ENCODE measurements at places on chromosomes 4 and X.

DNA sequence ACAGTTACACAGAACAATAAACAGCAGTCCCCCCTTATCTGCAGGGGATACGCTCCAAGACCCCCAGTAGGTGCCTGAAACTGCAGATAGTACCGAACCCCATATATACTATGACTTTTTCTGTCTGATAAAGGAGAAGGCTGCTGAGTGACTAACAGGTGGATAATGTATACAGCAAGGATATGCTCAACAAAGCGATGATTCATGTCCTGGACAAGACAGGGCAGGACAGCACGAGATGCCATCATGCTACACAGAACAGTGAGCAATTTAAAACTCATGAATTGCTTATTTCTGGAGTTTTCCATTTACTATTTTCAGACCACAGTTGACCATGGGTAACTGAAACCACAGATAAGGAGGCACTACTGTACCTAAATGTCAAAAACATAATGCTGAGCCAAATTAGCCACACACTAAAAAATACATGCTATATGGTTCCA lies 76.1 kb downstream of the MANBA start:
- no peak for DNase-seq

- no peak for DNase-seq
Measured at GRCh38 chr4:156472624-156473023, 499.0 kb downstream of the PDGFC start.

DNA sequence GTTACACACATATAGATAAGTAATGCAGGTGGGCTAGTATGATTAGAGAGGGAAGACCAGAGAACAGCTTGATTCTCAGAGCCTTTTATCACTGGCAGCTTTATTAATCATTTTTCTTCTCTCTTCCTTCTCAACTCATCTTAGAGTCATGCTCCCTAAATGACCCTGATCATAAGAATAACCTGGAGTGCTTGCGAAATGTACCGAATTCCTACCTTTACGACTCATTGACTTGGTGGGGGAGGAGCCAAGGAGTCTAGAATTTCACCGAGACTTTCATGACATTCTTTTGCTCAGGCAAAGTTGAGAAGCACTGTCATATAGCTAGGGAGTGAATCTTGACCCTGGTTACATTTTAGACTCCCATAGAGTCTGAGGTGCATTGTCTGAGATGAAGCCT lies 298.9 kb upstream of the PUDP start:
- no peak for DNase-seq

GRCh38 chr4:158172261-158173258 lies at the start of gene GASK1B:
GASK1B (minus strand) TSS chr4:158173025; CDS start chr4:158171375, 1,650 bp downstream.
- DNase-seq, result no peak

GRCh38 chr4:113356453-113356852 lies 307.0 kb downstream of the ANK2 start:
- DNase-seq, result no peak

GRCh38 chr4:140099983-140100382 lies 54.0 kb downstream of the MAML3 start:
- no peak for DNase-seq

- DNase-seq, result no peak
Measured at GRCh38 chr4:121701263-121701662, 4.5 kb upstream of the ANXA5 start.

GRCh38 chr4:121165206-121165605 lies 1.1 kb upstream of the TNIP3 start:
- DNase-seq, result no peak

GRCh38 chr4:110682311-110682710 lies 59.4 kb upstream of the PITX2 start:
- DNase-seq, result no peak

DNA sequence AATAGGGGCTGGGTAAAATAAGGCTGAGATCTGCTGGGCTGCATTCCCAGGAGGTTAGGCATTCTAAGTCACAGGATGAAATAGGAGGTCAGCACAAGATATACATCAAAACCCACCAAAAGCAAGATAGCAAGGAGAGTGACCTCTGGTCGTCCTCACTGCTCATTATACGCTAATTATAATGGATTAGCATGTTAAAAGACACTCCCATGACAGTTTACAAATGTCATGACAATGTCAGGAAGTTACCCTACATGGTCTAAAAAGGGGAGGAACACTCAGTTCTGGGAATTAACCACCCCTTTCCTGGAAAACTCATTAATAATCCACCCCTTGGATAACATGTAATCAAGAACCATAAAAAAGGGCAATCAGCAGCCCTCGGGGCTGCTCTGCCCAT lies 403.6 kb downstream of the KCNIP4 start:
- no peak for DNase-seq

DNA sequence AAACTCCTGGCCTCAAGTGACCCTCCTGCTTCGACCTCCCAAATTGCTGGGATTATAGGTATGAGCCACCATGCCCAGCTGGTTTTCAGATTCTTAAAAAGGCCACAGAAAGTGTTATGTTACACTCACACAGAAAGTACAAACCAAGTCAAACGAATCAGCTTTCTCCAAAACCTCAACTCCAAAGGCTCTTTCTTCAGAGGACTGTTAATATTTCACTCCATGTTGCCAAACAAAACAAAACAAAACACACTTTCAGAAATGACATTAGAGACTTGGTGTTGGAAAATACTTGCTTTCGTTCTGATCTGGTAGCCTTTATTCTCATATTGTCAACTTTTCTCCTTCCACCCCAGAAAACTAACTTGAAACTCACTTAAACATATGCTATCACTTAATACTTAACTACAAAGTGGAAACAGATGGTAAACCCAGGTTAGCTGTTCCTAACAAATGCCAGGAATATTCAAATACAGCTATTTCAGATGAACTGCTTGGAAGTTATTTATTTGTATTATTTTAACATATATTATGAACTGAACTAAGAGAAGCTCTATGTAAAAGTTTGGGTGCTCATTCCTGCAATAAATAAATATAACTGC lies 34.7 kb downstream of the RLIM start:
- DNase-seq, result no peak

GRCh38 chrX:150339736-150340135 lies 23.4 kb upstream of the MAMLD1 start:
- DNase-seq, result no peak

DNA sequence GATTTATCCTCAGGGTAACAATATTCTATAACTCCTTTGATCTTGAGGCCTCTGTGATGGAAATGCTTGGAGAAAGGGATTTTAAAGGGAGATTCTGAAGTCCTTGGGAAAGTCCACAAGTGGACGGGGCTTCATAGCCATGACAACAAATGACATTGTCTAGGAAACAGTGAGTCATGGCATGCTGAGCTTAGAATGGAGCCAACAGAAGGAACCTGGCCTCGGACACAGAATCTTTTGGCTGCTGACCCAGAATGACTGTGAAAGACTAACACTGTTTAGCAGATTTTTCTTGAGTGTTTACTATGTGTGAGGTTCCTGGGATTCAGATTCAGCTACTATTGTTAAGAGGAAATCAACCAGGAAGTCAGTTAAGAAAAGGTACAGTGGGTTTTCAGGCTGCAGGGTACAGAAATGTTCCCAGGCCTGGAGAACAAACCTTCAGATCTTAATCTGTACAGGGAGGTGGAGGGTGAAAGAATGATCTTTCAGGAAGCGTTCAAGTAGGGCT lies 18.1 kb upstream of the CXCL2 start:
- no peak for DNase-seq

GRCh38 chrX:118666521-118666920 lies 60.9 kb upstream of the IL13RA1 start:
- no peak for DNase-seq

GRCh38 chr4:153081693-153082092 lies 122.5 kb upstream of the TRIM2 start:
- DNase-seq, result no peak

- DNase-seq, result no peak
Measured at GRCh38 chr4:68183417-68183816, 53.7 kb upstream of the TMPRSS11F start.

- no peak for DNase-seq
Measured at GRCh38 chr4:54657185-54657550, 589 bp upstream of the KIT start.

DNA sequence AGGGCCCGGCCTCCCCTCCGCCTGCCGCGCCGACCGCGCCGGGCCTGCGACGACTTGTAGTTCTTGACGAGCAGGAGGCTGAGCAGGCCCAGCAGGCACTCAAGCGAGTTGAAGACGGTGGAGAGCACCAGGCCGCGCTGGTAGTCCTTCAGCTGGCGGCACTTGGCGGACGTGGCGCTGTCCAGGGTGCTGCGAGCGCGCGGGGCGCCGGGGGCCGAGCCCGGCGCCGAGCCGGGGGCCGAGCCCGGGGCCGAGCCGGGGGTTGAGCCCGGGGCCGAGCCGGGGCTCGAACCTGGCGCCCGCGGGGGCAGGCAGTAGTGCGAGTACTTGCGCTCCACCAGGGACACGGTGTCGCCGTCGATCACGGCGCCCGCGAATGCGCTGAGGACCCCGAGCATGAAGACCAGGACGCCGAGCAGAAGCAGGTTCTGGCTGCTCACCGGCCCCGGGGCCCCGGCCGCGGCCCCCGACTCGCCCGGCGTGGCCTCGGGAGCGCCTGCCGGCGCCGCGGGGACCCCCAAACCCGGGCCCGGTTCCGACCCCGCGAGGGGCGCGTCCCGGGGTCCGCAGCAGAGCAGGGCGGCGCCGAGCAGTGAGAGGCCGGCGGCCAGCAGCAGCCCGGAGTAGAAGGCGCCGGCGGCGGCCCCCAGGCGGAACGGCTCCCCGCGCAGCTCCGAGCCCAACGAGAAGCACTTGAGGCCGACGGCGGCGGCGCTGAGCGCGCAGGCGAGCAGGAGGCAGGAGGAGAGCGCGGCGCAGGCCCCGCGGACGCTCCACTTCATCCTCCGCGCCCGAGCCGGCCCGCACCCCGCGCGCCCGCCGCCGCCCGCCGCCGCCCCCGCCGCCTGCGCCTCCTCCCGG lies 584 bp downstream of the TMEM271 start:
- DNase-seq, result no peak
